ENCODE measurements at places on chromosomes 7 and 10.

- DNase-seq: no peak
Observed at GRCh38 chr7:71768450-71768849, 636.5 kb downstream of the GALNT17 start.

DNA sequence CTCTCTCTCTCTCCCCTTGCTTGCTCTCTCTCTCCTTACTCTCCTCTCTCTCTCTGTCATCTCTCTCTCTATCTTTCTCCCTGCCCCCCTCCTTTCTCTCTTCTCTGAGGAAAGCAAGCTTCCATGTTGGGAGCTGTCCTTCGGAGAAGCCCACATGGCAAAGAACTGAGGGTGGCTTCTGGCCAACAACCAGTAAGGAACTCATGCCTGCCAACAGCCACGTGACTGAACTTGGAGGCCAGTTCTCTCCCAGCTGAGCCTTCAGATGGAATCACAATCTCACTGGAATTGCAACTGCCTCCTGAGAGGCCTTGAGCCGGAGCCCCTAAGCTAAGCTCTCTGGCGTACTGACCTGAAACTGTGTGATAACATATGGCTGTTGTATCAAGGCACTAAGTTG is 12.0 kb upstream of the DHTKD1 start:
- no peak for DNase-seq

DNA sequence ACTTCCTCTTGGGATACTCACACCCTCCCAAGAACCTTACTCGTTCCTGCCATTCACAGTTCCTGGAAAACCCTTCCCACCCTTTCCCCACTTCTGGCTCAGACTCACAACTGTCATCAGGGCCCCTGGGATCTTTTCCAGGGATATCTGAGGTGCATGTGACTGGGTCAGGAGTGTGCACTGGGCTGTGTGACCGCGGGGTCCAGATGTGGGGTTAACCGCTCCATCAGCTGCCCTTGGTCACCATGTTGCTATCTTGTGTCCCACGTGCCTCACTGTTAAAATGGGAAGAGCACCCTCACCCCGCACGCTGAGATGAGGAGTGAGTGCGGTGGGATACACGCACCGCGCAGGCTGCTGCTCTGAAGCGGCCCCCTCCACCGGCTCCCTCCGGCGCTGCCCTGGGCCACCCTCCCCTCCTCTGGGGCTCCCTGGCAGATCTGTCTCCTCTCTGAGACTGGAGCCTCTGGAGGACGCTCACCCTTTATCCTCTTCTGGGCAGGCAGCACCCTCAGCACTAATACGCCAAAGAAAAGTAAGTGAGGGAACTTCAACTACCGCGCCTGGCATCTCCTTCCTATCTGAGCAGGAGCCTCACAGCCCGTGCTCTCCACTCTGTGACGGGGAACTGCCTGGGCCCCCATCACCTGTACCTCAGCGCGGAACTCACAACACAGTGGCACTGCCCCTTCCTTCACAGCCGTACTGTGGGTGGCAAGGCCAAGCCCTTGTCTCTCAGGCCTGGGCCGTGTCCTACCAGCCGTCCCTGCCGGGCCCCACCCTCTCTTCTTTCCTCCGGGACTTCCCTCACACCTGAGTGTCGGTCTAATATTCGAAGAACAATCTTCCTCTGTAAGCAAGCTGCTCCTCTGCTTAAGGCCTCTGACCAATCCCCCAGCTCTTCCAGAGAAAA is 15.6 kb downstream of the COBL start:
- DNase-seq: no peak

DNA sequence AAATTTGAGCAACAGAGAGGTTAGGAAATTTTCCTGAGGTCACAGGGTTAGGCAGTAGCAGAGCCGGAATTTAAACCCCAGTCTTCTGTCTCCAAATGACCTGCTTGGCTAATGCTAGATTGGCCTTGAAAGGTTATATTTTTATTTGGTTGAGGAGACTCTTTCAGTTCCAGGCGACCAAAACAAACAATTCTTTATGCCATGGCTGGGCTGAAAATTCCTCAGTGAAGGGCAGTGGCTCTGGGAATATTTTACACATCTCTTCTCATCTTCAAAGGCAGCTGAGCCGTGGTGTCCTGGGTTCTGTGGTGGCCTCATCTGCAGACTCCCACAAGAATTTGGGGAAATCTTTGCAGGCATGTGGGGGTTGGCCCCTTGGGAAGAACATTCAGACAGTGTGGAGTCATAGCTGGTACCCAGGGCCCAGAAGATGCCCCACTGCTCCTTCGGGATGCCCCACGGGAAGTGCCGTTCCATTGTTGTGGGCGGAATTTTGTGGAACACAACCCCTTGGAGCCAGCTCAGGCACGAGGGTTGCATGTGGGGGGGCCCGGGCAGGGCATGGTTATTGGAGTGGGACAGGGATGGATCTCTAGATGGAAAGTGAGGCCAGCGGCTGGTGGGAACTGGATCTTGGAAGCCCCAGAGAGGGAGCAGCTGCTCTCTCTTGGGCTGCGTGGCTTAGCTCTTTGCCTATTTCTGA is 33.2 kb downstream of the RPS24 start:
- no peak for DNase-seq

- no peak for DNase-seq
Observed at GRCh38 chr10:86310702-86311101, 55.9 kb downstream of the GRID1 start.

DNA sequence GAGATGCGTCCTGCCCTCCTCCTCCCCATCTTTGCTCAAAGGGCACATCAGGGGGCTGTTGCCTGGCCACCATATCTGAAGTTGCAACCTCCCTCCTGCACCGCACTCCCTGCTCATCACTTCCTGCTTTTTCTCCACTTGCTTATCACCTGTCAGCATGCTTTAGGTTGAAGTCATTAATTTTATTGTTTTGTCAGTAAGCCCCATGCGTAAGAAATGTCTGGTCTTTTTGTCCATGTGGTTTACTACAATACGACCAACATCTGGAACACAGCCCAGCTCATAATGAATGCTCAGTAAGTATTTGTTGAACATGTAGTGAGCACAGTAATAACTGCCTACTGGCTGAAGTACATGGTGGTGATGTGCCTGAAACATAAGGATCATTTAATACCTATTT is 71.6 kb upstream of the GJD4 start:
- DNase-seq: no peak
